Liver (tissue), 10 donors: ENCODE measurements at places on chromosomes 11 and 22. TPM values are rescaled to one million over a fixed set of nuclear protein-coding genes. Genes with fewer than 3 reads are reported as not detected.

DNA sequence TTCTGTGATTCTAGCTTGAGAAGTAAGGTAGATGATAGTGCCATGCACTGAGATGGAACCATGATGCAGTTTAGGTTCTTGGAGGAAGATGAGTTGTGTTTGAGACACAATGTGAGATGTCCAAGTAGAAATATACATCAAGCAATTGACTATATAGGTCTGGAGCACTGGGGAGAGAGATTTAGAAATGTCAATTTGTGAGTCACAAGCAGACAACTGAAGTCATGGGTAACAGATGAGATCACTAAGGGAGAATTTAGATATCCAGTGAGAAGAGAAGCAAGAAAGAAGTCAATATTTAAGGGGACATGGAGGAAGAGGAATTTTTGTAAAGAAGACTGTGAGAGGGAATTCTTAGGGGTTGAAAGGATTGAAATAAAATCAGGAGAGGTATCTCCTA is 65.1 kb upstream of the RRAS2 start:
- DNase-seq: no peak

- DNase-seq: no peak
Observed at GRCh38 chr11:12675951-12676711, 1.9 kb downstream of the TEAD1 start.

The LDLRAD3 gene
- polyA plus RNA-seq: 0.88 TPM

The P2RY6 gene
- 1.3 TPM for polyA plus RNA-seq

The C11orf65 gene
- 1.2 TPM for polyA plus RNA-seq

The LRRN4CL gene
- polyA plus RNA-seq: 0.06 TPM
